ENCODE measurements at places on chromosomes 3 and 15. TPM values are rescaled to one million over a fixed set of nuclear protein-coding genes. Genes with fewer than 3 reads are reported as not detected.

- no peak for DNase-seq
These were observed 213.9 kb downstream of the MTHFS start for GRCh38 chr15:79682851-79683288.

GRCh38 chr15:58282060-58282708, 144.0 kb downstream of the AQP9 start:
- DNase-seq, result no peak

DNA sequence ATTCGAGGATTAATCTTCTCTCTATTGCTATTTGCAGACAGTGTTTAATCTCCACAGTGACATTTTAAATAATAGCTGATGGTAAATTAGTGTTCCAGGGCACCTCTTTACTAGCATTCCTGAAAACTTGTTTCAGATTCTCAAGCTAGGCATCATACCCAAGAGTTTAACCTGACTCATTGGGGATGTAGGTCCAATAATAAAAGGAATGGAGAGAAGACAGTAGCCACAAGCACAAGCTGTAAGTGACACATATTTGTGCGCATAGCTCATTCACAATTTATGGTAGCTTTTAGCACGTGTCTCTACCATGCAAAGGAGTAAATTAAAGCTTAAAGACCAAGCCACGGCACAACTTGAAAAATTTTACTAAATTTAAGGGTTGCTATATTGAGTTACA, 171.3 kb upstream of the FAM3D start:
- no peak for DNase-seq

DNA sequence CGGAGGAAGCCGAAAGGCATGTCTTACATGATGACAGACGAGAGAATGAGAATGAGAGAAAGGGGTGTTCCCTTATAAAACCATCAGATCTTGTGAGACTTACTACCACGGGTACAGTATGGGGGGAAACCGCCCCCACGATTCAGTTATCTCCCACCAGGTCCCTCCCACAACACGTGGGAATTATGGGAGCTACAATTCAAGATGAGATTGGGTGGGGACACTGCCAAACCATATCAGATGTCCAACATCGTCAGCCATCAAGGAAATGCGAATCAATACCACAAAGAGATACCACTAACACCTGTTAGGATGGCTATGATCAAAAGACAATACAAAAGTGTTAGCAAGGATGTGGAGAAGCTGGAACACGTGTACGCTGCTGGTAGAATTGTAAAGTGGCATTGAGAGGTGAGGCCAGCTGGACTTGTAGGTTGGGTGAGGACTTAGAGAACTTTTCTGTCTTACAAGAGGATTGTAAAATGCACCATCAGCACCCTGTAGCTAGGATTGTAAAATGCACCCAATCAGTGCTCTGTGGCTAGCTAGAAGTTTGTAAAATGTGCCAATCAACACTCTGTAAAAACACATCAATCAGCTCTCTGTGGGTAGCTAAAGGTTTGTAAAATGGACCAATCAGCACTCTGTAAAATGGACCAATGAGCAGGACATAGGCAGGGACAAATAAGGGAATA, 37.5 kb downstream of the VGLL4 start:
- DNase-seq, result no peak

DNA sequence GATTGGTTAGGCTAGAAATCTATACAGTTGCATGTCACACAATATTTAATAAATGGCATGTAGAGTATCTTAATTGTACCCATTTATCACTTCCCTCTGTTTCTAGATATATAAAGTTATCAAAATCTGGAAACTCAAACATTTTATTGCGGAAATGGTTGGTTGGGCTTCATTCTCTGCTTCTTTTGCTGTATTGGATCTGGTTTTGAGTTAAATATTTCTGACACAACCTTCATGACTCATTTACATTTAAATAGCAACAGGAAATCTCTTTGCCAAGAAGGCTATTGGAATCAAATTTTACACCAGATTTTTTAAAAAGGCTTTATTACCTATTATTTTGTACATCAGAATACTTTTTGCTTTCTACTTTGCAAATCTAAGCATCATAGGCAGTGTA, 153.8 kb downstream of the EBLN2 start:
- no peak for DNase-seq

DNA sequence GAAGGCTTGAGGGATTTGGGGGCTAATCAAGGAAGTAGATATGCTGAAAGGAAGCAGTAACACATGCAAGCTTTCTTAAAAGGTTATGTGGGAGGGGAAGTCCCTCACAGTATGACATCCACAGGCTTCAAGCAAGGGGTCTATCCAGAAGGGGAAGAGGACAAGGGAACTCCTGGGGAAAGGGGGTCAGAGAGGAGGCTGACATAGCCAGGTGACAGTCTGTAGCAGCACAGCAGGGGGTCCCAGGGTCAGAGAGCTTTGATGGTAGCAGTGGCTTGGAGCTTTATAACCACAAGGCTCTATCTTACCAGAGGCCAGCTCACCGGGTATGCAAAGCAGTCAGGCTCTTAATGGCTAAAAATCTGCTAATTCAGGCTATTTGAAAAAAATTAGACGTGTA, 150.6 kb upstream of the NSMCE3 start:
- DNase-seq, result no peak

DNA sequence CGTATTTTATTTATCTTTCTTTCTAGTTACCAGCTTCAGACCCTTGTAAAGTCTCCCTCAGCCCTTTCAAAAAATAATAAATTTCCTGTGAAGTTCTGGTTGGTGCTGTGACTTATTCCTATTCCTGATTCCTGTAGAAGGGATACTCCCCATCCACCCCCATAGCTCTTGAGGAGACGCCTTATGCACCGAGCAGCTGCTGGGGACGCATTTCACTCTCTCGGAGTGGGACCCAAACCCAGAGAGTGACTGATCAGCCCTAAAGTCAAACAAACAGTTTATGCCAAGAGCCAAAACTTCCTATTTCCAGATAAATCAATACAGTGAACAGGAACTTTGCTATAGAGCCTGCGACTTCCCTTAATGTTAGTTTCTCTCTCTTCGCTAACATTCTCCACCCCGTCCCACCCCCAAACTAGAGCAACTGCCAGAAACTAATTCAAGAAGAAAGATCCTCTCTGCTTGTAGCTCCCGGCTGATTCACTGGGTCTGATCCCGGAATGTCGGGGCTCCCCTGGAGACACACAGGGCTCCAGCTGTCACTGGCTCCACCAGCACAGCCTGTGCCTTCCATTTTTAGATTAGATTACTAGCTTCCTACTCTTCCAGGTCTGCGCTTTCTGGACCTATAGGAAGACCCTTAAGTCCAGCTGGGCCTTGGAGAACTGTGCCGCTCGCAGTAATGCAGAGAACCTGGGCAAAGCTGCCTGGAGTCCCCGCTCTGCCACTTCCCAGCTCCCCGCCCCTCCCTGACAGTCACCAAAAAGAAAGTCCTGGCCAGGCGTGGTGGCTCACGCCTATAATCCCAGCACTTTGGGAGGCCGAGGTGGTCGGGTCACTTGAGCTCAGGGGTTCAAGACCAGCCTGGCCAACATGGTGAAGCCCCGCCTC, 45.2 kb downstream of the KLHL25 start:
- DNase-seq, result peak; percentile 34

GRCh38 chr3:177300039-177300833, 103.0 kb upstream of the TBL1XR1 start:
- DNase-seq, result peak; percentile 86

DNA sequence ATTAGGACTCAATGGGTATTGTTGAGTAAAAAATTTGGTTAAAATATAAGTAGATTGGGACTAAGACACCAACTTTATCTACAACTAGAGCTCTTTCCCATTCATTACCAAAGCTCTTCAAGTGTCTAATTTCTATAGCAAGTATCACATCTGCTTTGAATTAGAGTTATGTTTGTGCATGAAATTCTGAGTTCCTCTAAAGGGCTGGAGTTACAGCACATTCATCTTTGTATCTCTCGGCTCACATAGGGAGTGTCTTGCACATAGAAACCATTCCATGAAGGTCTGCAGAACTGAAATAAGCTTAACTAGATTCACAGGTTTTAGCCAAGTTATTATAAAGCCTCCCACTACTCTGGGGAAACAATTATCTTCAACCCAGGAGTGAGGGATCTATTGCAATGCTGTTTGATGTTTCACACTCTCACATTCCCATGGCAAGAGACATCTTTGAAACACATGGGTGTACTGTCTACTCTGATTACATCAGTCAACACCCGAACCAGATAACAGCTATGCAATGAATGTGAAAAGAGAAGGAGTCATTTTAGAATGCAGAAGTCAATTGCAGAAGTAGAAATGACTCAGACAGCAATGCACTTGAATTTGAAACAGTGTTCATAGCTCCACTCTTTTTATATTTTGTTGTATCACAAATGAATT, 93.1 kb upstream of the KBTBD8 start:
- no peak for DNase-seq

GRCh38 chr3:126692858-126693257, 11.2 kb upstream of the CHCHD6 start:
- no peak for DNase-seq

GRCh38 chr3:8619548-8619947, 25.1 kb downstream of the SSUH2 start:
- DNase-seq, result no peak

DNA sequence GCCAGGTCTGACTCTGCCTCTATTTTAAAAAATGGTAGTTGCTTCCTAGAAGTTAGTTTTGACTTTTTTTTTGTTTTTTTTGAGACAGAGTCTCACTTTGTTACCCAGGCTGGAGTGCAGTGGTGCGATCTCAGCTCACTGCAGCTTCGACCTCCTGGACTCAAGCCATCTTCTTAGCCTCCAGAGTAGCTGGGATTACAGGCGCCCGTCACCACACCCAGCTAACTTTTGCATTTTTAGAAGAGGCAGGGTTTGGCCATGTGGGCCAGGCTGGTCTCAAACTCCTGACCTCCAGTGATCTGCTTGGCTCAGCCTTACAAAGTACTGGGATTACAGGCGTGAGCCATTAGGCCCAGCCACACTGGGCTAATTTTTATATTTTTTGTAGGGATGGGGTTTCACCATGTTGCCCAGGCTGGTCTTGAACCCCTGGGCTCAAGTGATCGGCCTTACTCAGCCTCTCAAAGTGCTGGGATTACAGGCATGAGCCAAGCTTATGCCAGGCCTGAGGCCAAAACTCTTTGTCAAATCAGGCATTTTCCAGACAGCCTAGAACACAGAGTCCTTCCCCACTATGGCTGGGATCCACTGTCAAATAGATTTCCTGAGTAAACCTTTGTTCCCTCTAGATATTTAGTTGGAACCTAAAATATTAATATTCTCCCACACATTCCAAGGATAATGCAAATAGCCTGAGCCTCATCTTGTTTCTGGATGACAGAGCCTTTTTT, 13.7 kb downstream of the C3orf62 start:
- no peak for DNase-seq

GRCh38 chr15:58469432-58470353, 37.9 kb downstream of the LIPC start:
- peak; percentile 55 for DNase-seq

GRCh38 chr3:197428117-197428801, 127.5 kb downstream of the BDH1 start:
- DNase-seq, result peak; percentile 85

DNA sequence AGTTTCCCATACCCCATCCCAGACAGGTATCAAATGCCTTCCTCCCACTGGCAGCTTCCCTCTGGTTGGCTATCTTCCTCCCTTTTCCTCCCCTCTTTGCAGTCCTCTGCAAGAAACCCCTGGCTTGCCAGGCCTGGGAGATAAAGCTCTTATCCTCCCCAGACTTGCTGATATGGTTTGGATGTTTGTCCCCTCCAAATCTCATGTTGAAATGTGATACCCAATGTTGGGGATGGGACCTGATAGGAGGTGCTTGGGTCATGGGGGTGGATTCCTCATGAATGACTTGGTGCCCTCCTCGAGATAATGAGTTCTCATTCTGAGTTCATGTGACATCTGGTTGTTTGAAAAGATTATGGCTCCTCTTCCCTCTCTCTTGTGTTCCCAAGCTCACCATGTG, 32.2 kb upstream of the SNRK start:
- DNase-seq, result no peak

DNA sequence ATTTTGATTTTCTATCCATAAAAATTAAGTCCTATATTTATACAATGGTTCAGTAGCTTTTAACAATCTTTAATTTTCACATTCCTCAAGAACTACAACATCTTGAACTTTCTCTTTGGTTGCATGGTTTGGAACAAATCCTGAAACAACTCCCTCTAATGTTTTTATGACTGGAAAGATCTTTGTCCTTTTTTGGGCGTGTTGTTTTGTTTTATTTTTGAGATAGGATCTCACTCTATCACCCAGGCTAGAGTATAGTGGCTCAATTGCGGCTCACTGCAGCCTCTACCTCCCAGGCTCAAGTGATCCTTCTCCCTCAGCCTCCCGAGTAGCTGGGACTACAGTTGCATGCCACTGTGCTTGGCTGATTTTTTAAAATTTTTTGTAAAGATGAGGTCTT, 4.0 kb downstream of the STX19 start:
- peak; percentile 34 for DNase-seq

GRCh38 chr15:67100801-67101581, 35.6 kb downstream of the SMAD3 start:
- DNase-seq, result no peak

- no peak for DNase-seq
These were observed 107.9 kb downstream of the LRIG1 start for GRCh38 chr3:66392966-66393332.

- peak; percentile 10 for DNase-seq
These were observed 125.3 kb downstream of the TLE3 start for GRCh38 chr15:69972436-69972835.

- no peak for DNase-seq
These were observed 100.0 kb upstream of the DLG1 start for GRCh38 chr3:197398286-197398878.

GRCh38 chr3:15521573-15521965, at the start of gene COLQ:
TSS of gene COLQ (minus strand) at chr3:15521706. CDS start at chr3:15521625, 81 bp downstream.
- DNase-seq, result no peak

- DNase-seq, result no peak
These were observed 294.6 kb downstream of the MEX3B start for GRCh38 chr15:81751256-81751655.

GRCh38 chr15:25693321-25694238, 169.5 kb downstream of the ATP10A start:
- DNase-seq, result no peak

DNA sequence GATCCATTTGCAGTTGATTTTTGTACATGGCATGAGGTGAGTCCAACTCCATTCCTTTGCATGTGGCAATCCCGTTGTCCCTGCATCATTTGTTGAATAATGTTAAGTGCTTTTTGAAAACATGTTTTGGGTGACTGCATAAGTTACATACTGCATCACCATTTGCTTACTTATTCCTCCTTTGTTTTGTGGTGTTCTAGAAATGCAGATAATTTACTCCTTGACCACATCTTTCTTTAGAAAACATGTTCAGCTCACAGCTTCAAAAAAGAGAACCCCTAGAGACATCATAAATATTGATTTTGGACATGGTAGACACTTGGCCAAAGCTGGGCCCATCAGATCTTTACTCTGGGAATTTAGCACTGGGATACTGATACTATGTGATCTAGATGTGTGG, 135.3 kb upstream of the DAZL start:
- DNase-seq, result no peak

- DNase-seq, result no peak
These were observed 155.7 kb upstream of the TSPAN3 start for GRCh38 chr15:77226652-77227051.

Gene AMOTL2
- total RNA-seq, result 17.8 TPM

Gene CALML4
- total RNA-seq, result 111 TPM

Gene TM6SF1
- 1.5 TPM for total RNA-seq

Gene CCR8
- total RNA-seq, result 0.47 TPM

Gene ZNF620
- total RNA-seq, result 4.6 TPM

Gene LRRIQ4
- not detected for total RNA-seq

Gene ZPLD1
- total RNA-seq, result not detected

Gene CYP1A2
- total RNA-seq, result not detected

Gene SLC6A20
- total RNA-seq, result 4.2 TPM

Gene NUSAP1
- 28.6 TPM for total RNA-seq

Gene ZIC1
- 0.19 TPM for total RNA-seq

Gene VEPH1
- total RNA-seq, result 1.3 TPM
